ENCODE measurements at places on chromosomes 2 and 18.
A peak's percentile ranks its signal among the peaks of the same experiment; 100 is the strongest.

DNA sequence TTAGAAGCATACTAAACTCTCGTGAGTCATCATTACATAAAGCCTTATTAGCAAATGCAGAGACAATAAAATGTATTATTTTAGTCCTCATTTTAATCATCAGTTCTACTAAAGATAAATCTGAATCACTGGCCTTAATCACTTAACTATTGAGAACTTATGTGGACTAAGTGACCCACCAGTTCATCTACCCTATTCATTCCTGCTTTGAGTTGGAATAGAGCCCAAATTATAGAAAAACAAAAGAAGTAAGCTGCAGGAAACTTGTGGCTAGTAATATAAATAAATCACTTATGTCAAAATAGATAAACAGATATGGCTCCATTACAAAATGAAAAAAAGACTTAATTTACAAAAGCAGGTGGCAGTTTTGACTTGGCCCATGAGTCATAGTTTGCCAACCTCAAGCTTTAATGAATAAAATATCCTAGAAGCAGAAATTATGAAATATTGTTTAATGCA is 851.8 kb upstream of the CRIM1 start:
- no peak for DNase-seq

DNA sequence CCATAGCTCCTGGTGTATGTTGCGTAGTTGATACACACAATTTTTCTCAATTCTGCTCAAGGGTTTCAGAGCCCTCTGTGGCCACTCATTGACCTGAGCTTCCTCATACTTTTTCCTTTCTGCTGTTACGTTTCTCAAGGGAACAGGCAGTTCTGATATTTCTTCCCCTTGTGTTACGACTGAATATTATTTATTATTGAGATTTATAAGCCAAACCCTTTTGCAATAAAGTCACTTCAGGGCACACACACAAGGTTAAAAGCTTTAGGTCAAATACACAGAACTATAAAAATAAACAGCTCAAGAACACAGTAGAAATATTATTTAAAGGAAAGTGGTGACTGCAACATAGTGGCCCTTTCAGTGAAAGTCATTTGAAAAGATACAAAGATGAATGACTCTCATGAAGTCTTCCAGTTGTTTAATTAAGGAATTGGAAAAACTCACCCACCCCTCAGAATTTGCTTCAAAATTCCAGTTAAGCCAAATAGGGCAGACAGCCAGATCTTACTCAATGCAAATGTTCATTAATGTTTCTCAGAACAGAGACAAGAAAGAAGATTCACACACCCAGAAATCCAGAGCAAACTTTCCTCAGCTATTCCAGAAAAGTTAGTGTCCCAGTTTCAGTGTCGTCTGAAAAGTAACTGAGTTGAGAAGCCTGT is 179.7 kb downstream of the TRIB2 start:
- no peak for DNase-seq

GRCh38 chr2:6671913-6672312 is 193.8 kb downstream of the CMPK2 start:
- DNase-seq, result no peak

GRCh38 chr2:235493402-235493774 is 455 bp upstream of the AGAP1 start:
- no peak for DNase-seq

DNA sequence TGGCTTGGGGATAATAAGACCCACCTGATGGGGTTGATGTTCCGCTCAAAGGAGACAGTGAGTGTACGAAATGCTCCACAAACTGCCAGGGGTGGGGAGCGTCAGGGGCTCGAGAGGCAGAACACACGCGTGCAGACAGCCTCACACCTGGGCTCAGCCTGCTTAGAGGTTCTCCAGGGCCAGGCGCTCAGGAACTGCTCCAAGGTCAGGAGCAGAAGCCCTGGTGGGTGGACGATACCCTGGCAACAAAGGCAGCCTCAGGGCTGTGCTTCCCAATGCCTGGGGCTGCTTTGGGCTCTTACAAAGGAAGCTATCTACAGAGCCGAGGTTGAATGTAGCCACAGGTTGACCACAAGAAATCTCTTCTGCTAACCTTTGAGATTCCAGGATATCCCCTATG is 114.4 kb downstream of the CLIP4 start:
- DNase-seq, result no peak

- no peak for DNase-seq
Observed at GRCh38 chr2:28102455-28102874, 211.9 kb downstream of the BABAM2 start.

DNA sequence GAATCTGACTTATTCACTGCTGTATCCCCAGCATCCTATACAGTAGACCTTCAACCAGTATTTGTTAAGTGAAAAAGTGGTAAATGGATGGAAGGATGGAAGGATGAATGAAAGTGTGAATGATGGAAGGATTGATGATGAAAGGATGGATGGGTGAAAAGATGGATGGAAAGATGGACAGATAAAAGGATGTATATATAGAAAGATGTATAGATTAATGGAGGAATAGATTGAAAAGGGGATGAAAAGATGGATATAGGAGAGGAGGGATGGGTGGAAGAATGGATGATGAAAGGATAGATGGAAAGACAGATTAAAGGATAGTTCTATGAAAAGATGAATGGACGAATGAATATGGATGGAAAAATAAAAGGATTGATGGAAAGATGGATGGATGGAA is 50.0 kb downstream of the PSD4 start:
- no peak for DNase-seq

- DNase-seq, result no peak
Observed at GRCh38 chr2:73449404-73449803, 63.8 kb downstream of the ALMS1 start.

DNA sequence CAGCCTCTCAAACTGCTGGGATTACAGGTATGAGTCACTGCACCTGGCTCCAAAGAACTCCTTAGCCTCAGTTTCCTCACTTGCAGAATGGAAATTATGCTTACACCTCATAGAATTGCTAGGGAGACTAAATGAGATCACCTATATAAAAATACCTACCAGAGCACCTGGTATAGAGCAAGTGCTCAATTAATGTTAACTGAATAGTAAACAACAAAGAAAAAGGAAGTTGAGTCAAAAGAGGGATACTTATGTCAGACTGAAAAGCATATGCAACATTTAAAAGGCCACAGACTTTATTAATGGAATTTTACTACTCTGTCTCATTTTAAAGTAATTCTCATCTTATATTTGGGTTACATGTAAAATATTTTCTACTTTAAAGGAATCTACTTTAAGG is 138.3 kb upstream of the SMAD7 start:
- no peak for DNase-seq

GRCh38 chr2:221671515-221671914 is 99.4 kb upstream of the EPHA4 start:
- DNase-seq, result no peak

DNA sequence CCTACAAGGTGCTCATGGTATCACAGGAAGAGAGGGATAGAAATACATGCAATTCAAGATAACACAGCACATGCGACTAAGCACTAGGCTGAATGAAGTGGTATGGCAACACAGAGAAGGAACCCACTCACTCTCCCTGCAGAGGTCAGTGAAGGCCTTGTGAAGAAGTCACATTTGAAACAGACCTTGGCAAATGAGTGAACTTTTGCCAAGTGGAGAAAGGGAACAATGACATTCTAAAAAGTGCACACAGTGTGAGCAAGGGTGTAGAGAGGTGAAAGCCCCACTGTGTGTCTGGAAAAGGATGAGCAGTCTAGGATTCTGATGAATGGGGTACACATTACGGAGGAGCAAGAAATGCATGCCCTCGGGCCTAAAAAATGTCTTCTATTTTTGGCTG is 23.3 kb downstream of the KLF7 start:
- DNase-seq, result no peak

DNA sequence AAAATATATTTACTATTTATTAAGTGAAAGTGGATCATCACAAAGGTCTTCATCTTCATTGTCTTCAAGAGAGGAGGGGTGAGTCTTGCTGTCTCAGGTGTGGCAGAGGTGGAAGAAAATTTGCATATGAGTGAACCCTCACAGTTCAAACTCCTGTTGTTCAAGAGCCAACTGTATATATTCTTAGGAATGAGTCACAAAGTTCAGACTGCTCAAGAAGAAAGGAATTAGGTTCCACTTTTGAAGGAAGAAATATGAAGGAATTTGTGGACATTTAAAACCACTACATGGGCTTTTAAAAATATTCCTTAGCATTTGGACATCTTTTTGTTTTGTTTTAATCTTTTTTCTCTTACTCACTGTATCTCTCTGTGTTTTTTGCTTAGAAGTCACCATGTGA is 212.6 kb downstream of the INSIG2 start:
- no peak for DNase-seq

GRCh38 chr2:38499548-38500282 is 103.0 kb downstream of the HNRNPLL start:
- DNase-seq, result no peak

DNA sequence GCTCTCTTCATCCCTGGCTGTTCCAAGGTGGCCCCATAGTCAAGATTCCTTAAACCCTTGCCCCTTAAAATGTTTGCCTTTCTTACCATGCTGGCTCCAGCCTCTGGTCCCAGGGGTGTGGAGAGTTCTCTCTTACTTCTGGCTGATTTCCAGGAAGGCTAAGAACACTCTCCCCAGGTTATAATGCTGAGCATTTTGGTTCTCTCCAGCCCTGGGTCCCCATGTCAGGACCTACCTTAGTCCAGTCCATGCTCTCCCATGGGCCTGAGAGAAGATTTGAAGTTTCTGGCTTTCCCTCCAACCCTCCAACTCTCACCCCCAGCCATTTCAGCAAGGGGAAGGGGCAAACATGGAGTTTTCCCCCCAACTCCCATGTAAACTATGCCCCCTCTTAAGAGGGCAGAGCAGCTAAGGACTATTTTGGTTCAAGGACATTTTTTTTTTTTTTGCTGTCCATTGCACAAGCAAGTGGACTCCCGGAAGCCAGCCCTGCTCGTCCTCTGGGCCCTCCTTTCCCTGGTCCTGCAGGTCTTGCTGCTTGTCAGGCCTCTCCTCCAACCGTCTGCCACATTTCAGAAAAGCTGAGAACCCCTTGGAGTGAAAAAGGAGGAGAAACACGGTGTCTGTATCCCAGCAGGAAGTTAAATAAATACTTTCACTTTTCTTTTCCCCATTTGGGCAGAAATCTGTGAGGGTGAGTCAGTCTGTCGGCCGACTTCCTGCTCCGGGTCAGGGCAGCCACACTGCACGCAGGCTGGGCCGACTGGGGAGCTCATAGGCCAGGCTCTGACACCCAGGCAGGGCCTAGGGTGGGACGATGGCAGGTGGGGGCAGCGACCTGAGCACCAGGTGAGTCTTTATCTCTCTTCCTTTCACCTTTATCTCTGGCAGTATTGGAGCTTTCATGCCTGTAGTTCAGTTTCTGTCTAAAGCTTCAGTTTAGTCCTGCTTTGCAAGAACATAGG is at the start of gene SP140L:
Gene SP140L, plus strand, starts transcription at position 741 of the 965 bp plus-strand sequence. Its CDS starts 77 bp downstream, at position 818.
- peak; percentile 71 for DNase-seq

- DNase-seq, result peak; percentile 3
Observed at GRCh38 chr18:30970196-30970816, 72.2 kb downstream of the DSC3 start.

GRCh38 chr2:131005216-131005935 is 87.9 kb downstream of the FAM168B start:
- DNase-seq, result no peak

GRCh38 chr18:54444319-54444914 is 86.7 kb downstream of the C18orf54 start:
- no peak for DNase-seq

GRCh38 chr2:102301867-102302362 is 9.4 kb upstream of the IL1RL1 start:
- peak; percentile 92 for DNase-seq

DNA sequence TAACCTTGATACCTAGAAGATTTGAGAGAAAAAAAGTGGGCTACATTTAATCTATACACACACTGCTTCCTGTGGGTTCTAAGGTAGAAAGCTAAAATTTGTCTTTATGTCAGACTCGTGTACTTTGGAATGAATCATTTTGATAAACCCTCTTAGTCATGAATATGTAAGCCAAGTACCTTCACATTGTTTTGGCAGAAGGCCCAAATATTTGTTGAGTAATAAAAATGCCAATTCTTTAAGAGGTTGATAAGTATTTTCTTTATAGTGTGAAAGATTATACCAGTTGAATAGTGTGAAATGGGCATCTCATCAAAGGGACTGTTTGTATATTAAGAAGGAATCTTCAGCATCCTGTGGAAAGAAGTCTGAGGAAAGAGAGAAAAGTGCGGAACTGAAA is 1464.7 kb upstream of the ZEB2 start:
- no peak for DNase-seq

DNA sequence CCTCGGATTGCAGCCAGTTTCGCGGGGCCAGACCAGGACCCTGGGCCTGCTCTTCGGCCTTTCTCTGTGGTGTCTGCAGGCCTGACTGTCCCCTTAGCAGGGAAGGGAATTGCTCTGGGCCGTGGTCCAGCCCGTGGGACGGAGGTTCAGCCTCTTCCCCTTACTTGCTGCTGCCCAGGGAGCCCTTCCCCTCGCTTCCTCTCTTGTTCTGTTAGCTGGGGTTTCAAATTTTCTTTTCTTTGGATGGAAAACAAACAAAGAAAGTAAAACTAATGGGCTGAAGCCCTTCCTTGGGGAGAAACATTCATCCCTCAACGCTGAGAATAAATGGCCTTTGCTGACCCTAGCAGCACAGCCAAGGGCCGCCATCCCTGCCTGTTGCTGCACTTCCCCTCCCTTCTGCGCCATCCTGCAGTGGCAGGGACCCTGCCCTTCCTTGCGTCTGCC is 52.4 kb downstream of the ASAP2 start:
- no peak for DNase-seq

DNA sequence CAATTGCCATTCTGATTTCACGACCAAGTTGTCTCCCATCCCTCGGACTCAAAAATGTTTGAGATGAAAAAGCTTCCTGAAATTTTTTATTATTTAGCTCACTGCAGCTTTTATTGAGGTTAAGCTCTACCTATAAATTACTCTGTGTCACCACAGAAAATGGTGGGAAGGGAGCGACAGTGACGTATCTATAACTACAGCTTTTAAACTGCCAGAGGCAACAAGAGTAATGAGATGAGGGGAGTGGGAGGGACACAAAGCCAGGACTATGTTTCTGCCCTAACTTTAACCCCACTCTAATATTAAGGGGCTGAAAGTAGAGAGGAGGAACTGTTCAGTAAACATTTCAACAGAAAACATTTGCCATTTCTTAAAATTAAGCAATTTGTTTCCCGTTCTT is 37.4 kb downstream of the SMAD2 start:
- no peak for DNase-seq

GRCh38 chr2:50443868-50444630 is 587.9 kb downstream of the NRXN1 start:
- no peak for DNase-seq

- DNase-seq, result peak; percentile 80
Observed at GRCh38 chr2:241609859-241610793, 26.8 kb downstream of the THAP4 start.

- DNase-seq, result no peak
Observed at GRCh38 chr2:179068991-179069643, 19.2 kb upstream of the CCDC141 start.

DNA sequence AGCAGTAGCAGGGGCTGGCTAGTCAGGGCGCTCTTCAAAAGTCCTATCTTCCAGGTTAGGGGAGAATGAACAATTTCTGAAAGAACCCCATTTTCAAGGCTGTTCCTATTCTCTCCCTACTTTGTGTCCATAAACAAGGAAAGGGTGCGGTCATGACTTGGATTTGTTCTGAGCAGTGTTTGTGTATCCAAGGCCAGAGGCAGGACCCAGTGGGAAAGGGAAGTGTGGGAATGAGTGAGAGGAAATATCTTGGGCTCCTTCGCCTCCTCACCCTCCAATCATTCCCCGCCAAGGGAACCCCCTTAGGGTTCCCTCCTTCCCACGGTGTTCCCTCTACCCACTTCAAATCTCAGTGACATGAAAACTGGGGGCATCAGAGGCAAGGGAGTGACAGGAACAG is 25.5 kb upstream of the SPTBN1 start:
- DNase-seq, result no peak

Data from T-helper 2 cell (primary cell).